ENCODE measurements at places on chromosomes 4 and X. TPM values are rescaled to one million over a fixed set of nuclear protein-coding genes. Genes with fewer than 3 reads are reported as not detected.

GRCh38 chrX:19293606-19294325 lies 50.0 kb upstream of the PDHA1 start:
- H3K36me3 ChIP-seq = no peaks in the 10 kb centered on the region
- DNase-seq = no peak
- no peak overlapping the region for H3K4me3 ChIP-seq
- no peaks in the 10 kb centered on the region for H3K4me1 ChIP-seq

Gene NEXMIF
- under 0.01 TPM for total RNA-seq

- H3K27ac ChIP-seq = no peak overlapping the region
- DNase-seq = no peak
- no peak overlapping the region for H3K4me3 ChIP-seq
- H3K4me1 ChIP-seq = no peaks in the 10 kb centered on the region
- peaks cover 2% of the 10 kb centered on the region for H3K27me3 ChIP-seq
These were observed 48.6 kb upstream of the STARD8 start for GRCh38 chrX:68598841-68599240.

DNA sequence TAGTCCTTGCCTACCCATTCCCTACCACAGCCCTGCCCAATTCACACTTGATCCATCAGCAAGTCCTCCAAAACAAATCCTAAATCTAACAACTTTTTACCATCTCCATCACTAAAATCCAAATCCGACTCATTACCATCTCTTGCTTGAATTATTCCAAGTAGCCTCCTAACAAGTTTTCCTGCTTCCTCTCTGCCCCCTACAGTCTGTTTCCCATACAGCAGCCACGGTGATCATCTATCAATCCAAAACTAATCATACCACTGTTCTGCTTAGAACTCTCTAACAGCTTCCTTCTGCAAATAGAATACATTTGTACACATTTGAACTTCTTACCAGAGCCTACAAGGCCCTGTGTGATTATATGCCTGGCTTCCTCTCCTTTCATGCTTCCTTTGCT lies 133.0 kb downstream of the SHROOM4 start:
- no peaks in the 10 kb centered on the region for H3K4me1 ChIP-seq
- peaks cover 3% of the 10 kb centered on the region for H3K27me3 ChIP-seq
- DNase-seq = no peak
- H3K27ac ChIP-seq = no peak overlapping the region
- no peaks in the 10 kb centered on the region for H3K36me3 ChIP-seq

Gene SHISA3
- under 0.01 TPM for total RNA-seq

DNA sequence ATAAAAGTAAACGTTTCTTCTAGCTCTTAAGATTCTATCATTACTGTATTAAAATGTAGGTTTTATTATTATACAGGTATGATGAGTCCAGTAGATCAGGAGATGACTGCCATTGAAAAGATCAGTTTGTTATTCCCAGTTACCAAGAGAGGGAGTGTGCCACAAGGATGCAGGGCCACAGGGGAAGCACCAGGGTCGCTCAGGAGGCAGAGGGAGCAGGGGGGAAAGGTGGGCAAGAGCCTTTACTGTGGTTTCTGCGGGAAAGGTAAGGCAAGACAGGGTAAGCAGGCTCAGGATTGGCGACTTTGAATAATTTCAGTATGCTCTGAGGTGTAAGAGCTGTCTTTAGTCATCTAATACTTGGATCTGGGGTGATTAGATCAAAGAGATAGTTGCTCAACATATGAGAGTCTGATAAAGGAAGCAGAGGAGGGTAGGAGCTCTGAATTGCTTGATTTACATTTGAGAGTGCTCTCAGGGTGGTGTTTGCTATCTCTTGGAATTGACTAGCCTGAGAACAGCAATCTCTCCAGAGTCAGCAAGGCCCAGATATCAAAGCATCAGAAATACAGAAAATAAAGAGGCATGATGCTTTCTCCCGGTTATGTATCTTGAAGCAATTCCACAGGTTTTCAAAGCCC lies 86.0 kb downstream of the NDST3 start:
- H3K36me3 ChIP-seq = no peaks in the 10 kb centered on the region
- H3K4me1 ChIP-seq = no peaks in the 10 kb centered on the region
- H3K27ac ChIP-seq = no peak overlapping the region
- DNase-seq = no peak

GRCh38 chr4:8039290-8039689 lies 99.6 kb upstream of the AFAP1 start:
- no peak for DNase-seq
- no peaks in the 10 kb centered on the region for H3K36me3 ChIP-seq
- H3K27me3 ChIP-seq = peaks cover 54% of the 10 kb centered on the region
- H3K4me1 ChIP-seq = no peaks in the 10 kb centered on the region
- no peak overlapping the region for H3K4me3 ChIP-seq

- peaks cover 5% of the 10 kb centered on the region for H3K4me1 ChIP-seq
- DNase-seq = peak; percentile 19
- peaks cover 22% of the 10 kb centered on the region for H3K36me3 ChIP-seq
- H3K27ac ChIP-seq = no peak overlapping the region
These were observed 14.2 kb downstream of the EFNB1 start for GRCh38 chrX:68842781-68843581.

GRCh38 chr4:16480011-16480410 lies 253.7 kb upstream of the TAPT1 start:
- H3K27me3 ChIP-seq = peaks cover 7% of the 10 kb centered on the region
- no peak overlapping the region for H3K27ac ChIP-seq
- no peak for DNase-seq
- H3K36me3 ChIP-seq = no peaks in the 10 kb centered on the region
- no peaks in the 10 kb centered on the region for H3K4me1 ChIP-seq

Gene F8A1
- 1.1 TPM for total RNA-seq

GRCh38 chr4:158870282-158870625 lies 101.4 kb downstream of the FNIP2 start:
- no peaks in the 10 kb centered on the region for H3K27me3 ChIP-seq
- DNase-seq = no peak
- no peak overlapping the region for H3K27ac ChIP-seq
- H3K36me3 ChIP-seq = peaks cover 22% of the 10 kb centered on the region
- peaks cover 10% of the 10 kb centered on the region for H3K4me1 ChIP-seq
- no peak overlapping the region for H3K4me3 ChIP-seq

- no peaks in the 10 kb centered on the region for H3K36me3 ChIP-seq
- H3K4me3 ChIP-seq = no peak overlapping the region
- no peaks in the 10 kb centered on the region for H3K27me3 ChIP-seq
- peaks cover 1% of the 10 kb centered on the region for H3K4me1 ChIP-seq
These were observed 427.2 kb downstream of the FAT4 start for GRCh38 chr4:125741825-125742452.

Gene GLRA2
- total RNA-seq = not detected

DNA sequence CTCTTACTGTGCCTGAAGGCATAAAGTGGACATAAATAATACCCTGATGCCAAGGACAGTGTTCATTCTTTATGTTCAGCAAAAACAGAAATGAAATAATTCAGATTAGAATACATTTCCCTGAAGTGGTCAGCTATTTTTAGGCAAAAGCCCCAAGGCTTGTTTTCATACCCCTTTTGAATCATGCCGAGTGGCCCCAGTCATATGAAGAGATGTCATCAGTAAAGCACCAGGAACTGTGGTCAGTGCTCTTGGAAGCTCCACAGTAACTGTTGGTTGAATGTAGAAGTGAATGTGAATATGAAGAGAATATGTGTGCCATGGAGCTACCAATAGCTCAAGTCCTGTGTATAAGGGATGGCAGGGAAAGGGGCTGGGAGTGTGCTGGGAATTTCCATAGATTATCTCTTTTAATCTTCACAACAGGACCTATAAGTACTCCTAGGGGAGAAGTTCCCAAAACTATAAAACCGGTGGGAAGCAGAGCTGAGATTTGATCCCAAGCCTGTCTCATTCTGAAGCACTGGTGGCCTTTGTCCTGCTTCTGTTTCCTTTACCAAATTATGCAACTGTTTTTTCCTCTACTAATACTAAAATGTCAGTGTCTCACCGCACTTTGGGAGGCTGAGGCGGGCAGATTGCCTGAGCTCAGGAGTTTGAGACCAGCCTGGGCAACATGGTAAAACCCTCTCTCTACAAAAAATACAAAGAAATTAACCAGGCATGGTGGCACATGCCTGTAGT lies 52.6 kb downstream of the FNIP2 start:
- no peak overlapping the region for H3K4me3 ChIP-seq
- no peaks in the 10 kb centered on the region for H3K36me3 ChIP-seq

Gene DAPP1
- total RNA-seq = not detected

Gene CITED1
- 0.18 TPM for total RNA-seq

Gene PPP1R2C
- not detected for total RNA-seq

DNA sequence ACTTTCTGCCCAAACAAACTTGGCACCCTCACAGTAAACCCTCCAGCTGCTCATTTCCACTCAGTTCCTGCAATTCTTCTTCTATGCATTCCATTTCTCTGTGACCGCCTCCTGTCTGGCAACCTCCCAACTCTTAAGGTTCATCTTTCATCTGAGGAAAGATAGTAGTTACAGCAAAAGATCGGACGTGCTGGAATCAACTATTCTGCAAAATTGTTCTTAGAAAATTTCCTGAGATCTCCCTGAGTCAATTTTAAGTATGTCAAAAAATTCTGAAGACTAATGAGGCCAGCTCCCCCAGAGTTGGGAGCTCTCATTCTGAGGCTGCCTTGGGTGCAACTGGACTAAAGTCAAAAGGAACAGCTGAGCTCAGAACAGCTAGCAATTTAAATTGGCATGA lies 1026.0 kb downstream of the ADGRL3 start:
- H3K27me3 ChIP-seq = no peaks in the 10 kb centered on the region
- no peaks in the 10 kb centered on the region for H3K36me3 ChIP-seq
- H3K4me3 ChIP-seq = no peak overlapping the region
- DNase-seq = no peak

Gene COX7B2
- total RNA-seq = not detected

Gene GPM6B
- 5.9 TPM for total RNA-seq

Gene ETDC
- not detected for total RNA-seq

DNA sequence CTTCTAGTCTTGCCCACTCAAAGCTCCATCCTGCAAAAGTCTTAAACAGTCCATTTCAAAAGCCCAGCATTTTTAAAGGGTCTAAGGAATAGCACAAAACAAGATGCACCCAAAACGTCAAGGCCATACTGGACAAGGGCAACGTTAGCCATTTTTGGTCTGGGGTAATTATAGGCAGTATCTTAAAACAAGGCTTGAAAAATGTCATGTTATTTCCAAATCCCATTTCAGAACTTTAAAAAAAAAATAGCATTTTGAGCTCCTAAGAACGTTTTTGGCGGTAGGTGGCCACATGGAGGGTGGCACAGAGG lies 584 bp upstream of the TMEM165 start:
- no peak for DNase-seq
- peaks cover 7% of the 10 kb centered on the region for H3K36me3 ChIP-seq
- H3K27me3 ChIP-seq = no peaks in the 10 kb centered on the region

DNA sequence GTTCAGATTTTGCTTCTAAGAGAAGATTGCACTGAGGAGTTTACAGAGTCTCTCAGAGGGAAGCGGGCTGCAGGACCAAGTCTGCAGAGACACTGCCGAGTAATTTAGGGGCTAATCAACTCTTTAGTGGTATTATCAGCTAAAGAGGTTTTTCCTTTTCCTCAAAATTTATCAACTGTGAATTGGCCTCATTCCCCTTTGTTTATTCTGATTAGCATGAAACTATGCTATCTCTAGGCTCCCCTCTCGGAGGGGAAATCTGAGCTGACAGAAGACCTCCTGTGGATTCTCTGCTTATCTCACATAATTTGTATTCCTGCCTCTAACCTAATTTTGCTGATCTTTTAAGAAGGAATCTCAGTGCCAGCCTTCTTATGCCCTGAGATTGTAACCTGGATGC lies 201.0 kb downstream of the DCTD start:
- no peaks in the 10 kb centered on the region for H3K27me3 ChIP-seq
- H3K36me3 ChIP-seq = no peaks in the 10 kb centered on the region
- H3K4me3 ChIP-seq = no peak overlapping the region
- no peak for DNase-seq
- H3K4me1 ChIP-seq = no peaks in the 10 kb centered on the region
- no peak overlapping the region for H3K27ac ChIP-seq

Gene PCDH19
- total RNA-seq = not detected

DNA sequence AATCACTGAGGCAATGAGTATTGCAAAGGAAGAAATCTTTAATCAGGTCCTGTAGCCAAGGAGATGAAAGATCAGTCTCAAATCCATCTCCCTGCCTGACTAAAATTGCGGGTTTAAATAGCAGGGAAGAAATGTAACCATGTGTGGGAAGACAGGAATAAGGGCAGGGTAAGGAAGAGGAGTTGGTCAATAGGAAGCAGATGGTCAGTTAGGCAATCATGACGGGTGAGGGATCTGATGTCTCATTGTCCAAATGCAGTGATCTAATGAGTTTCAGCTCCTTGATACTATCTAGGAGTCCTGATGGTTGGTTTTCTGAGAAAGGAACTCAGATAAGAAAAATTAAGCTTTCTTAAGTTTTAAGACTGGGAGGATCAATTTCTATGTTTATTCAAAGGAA lies 200.8 kb downstream of the SPATA18 start:
- H3K27me3 ChIP-seq = no peaks in the 10 kb centered on the region
- H3K27ac ChIP-seq = no peak overlapping the region
- no peaks in the 10 kb centered on the region for H3K36me3 ChIP-seq
- DNase-seq = no peak
- no peaks in the 10 kb centered on the region for H3K4me1 ChIP-seq
- no peak overlapping the region for H3K4me3 ChIP-seq

All from IMR-90 (cell line).